ENCODE measurements at places on chromosomes 6 and 20.

DNA sequence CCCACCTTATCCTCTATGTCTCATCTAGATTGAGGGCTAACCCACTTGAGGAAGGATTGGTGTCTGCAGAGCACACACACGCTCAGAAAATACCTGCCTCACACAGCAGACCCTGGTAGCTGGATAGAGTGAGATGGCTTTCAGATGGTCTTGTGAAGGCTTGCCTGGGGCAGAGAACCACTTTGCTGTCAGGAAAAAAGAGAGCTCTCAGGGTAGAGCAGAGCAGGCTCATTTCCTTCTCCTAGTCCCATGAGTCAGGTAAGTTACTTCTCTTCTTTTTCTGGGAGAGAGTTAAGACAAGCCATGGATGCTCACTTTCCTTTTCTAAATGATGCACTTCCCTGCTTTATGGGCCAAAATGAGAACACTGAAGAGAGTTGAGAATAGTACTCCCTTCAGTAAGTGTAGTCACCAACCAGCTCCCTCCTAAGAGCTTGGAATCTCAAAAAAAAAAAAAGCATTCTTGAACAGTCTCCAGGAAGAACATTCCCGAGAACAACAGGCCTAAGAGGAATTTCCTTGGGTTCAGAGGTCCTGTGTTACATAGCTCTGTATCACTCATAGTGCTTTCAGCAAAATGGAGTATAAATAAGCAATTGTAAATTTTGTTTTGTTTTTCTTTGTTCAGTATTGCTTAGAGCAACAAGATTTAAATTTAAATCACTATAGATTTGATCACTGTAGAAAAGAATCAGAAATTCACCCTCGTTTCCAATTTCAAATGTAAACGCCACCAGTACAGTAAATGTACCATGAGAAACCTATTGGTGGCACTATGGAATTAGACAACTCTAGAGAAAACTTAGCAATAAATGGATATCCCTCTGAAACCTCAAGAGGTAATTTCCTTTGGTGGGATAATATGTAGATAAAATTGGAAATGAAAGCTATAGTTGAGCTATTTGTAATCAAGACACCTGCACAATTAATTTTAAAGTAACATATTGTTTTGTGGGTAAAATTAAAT lies 530.3 kb downstream of the RFPL4B start:
- DNase-seq = no peak

GRCh38 chr6:148989585-148989984 lies 242.8 kb downstream of the UST start:
- no peak for DNase-seq

DNA sequence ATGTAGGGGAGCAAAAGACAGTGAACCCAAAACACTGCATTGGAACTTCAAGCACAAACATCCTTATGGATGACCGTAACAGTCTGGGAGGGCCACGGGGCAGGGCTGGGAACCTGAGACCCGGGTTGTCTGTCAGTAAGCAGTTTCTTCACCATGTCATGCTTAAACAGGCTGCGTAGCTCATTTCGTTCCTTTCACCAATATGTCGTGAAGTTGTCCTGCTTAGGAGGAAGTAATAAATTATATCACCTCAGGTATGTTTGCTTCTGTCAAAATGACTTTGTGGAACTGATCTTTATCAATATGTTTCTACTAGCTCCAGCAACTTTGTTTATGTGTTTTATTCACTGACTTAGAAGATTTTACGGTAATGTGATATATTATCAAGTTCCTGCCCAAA lies 12.4 kb upstream of the MAK start:
- DNase-seq = no peak

GRCh38 chr6:13907614-13908215 lies 17.0 kb upstream of the RNF182 start:
- no peak for DNase-seq

- DNase-seq = no peak
Measured at GRCh38 chr6:80622641-80623040, 516.2 kb downstream of the BCKDHB start.

DNA sequence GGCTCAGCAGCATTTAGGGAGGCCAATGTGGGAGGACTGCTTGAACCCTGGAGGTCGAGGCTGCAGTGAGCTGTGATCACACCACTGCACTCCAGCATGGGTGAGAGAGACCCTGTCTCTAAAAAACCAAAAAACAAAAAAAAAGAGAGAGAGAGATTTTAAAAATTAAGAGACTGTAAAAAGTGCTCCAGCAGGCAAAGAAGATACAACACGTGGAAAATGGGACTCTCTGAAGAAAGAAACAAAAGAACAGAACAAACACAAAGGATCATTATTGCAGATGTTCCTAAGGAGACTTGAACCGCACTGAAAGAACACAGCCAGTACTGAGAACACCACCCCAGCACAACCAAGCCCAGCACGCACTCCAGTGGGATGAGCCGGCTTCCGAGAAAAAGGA lies 74.2 kb downstream of the TAF4 start:
- no peak for DNase-seq

DNA sequence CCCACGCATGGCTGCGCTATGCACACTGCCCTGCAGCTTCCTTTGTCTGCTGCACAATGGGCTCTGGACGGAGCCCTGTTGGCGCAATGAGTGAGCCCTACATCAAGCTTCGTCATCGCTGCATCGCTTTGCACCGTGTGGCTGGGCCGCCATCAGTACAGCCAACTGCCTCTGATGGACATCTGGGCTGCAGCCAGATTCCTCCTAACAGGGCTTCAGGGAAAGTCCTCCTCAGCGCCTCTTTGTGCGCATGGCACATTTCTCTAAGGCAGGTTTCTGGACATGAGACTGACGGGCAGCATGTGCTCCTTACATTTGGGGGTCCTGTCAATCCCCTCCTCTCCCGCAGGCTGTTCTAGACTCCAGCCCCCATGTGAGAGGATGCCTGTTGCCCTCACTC lies 29.7 kb upstream of the ANGPT4 start:
- no peak for DNase-seq

GRCh38 chr6:117391874-117392583 lies 33.7 kb downstream of the ROS1 start:
- DNase-seq = no peak

- no peak for DNase-seq
Measured at GRCh38 chr6:9205645-9206044, 770.3 kb upstream of the SLC35B3 start.

DNA sequence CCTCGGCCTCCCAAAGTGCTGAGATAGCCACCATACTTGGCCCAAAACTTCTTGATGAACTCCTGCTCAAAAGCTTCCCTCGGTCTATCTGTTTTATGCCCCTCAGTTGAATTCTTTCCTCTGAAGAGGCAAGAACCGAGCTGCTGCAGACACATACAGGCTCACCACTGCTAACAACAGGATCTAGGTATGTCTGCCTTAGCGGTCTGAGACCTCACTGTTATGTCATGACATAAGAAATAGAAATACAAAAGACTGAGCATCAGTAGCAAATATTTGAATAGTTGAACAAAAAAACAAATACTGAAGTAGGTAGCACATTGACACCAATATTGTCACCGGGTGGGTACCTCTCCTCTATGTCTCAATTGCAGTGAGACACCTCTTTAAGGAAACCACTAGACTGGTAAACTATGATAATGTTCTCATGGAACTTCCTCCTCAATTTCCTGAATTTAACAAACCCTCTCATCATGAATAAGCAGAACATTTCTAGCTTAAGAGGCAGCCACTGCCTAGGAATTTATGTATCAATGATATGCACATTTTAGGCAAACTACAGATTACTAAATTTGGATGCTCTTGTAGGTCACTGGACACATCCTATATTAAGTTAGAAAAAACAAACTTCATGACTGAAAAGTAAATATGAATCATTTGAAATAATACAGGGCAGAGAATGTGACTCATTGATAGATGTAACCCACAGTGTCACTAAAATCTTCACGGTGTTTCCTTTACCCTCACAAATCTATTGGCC lies 9.4 kb upstream of the STXBP5 start:
- no peak for DNase-seq

DNA sequence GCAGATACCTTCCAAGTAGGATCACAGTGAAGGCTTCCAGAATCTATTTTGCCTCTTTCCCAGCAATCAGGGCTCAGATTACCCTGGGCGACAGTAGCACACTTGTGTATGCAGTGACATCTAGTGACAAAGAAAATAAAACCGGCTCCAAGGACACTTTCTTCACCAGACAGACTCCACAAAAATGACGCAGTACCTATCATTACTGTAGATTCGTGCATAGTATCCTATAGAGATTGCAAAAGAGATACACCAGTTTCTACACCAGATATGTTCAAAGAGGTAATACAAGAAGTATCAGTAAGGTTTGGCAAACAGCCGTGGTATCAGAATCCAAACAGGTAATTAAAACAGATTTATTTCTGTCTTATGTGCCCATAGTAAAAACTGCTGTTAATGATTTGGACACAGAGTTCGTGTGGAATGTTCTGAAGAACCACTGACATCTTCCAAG lies 600.4 kb upstream of the JAG1 start:
- DNase-seq = no peak

- DNase-seq = no peak
Measured at GRCh38 chr6:75091467-75092190, 114.2 kb downstream of the COL12A1 start.

DNA sequence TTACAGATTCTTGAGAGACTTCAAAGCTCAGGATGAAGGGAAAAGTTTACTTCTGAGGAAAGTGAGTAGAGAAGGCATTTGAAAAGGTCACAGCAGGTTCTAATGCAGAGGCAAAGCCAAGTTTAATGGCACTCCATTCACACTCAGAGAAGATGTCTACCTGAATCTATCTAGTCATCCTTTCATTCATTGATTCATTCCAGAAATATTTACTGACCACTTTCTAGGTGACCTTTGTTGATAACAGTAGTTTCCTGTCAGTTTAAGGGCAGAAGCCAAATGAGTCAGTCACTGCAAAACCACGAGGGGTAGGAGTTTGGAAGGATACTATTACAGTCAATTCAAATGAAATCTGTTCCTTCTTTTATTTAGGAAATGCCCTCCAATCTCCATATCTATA lies 30.8 kb downstream of the FBXO5 start:
- DNase-seq = no peak

DNA sequence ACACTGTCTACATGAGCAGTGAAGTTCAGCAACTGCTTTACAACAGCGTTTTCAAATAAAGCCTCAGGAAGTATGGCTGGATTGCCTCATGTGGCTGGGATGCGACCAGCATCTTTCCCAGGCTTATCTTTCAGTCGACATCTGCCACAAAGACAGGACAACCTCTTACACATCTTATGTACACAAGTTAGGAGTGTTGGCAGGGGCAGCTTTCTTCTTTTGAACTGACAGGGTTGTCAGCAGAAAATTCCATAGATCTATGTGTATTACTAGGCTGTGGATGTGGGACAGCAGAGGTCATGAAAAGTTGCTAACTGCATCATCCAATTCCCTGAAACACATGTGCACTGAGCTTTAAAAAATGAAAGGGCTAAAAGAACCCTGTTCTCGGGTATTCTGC lies 48.1 kb downstream of the PLAGL1 start:
- no peak for DNase-seq

GRCh38 chr20:19397226-19397625 lies 184.8 kb downstream of the SLC24A3 start:
- DNase-seq = no peak

Data from stimulated activated CD4-positive, alpha-beta T cell treated with anti-CD3 and anti-CD28 coated beads, Interleukin-2, amount 100 ng/mL, for 24 hours (primary cell).